Thymus (tissue), 14 donors: ENCODE measurements at places on chromosomes 11 and 22. TPM values are rescaled to one million over a fixed set of nuclear protein-coding genes. Genes with fewer than 3 reads are reported as not detected.

GRCh38 chr11:80379620-80380278 lies 938.9 kb upstream of the TENM4 start:
- no peaks in the 10 kb centered on the region for H3K36me3 ChIP-seq
- H3K27ac ChIP-seq, result no peak overlapping the region
- no peak for DNase-seq

GRCh38 chr11:119754656-119755355 lies 25.8 kb upstream of the NECTIN1 start:
- no peak overlapping the region for H3K27ac ChIP-seq
- no peak for DNase-seq
- no peaks in the 10 kb centered on the region for H3K4me1 ChIP-seq

DNA sequence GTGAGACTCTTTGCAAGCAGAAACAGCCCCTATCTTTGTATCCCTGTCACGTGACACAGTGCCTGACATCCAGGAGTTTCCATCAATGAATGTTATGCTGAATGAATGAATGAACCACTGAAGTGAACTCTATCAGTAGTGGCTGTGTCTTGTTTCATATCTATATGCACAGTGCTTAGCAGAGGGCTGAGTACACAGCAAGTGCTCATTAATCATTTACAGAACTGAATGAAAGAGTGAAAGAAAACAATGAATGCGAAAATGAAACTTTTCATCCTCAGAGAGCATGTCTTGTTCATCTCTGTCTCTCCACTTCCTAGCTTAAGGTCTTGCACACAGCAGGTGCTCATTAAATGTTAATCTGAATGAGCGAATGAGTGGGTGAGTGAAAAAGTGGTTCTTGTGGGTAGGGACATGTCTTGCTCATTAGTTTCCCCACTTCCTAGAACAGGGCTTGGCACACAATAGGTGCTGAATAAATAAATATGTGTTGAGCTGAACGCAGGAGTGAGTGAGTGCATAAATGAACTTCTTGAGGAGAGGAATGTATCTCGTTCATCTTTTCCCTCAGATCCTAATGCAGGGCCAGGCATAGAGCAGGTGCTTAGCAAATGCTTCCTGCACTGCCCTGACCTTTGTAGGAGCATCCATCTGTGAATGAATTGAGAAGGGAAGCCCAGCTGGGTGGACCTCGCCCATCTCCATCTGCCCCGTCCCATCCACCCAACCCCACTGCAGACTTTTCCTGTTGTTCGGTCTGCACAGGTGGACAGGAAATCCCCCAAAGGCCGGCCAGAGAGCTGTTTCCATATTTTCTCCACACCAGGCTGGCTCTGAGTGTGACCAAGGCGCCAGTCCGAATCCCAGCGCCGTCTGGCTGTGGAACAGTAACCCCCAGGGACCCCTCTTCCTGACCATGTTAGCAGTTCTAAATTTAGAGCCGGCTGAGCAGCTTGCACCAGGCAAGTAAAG lies 113.4 kb upstream of the CRYBB3 start:
- no peak overlapping the region for H3K27ac ChIP-seq
- DNase-seq, result no peak
- H3K4me3 ChIP-seq, result no peak overlapping the region
- peaks cover 11% of the 10 kb centered on the region for H3K4me1 ChIP-seq
- H3K27me3 ChIP-seq, result peaks cover 23% of the 10 kb centered on the region
- H3K36me3 ChIP-seq, result no peaks in the 10 kb centered on the region

- no peak overlapping the region for H3K4me3 ChIP-seq
- no peak overlapping the region for H3K27ac ChIP-seq
Measured at GRCh38 chr22:43795320-43795719, 16.8 kb downstream of the EFCAB6 start.

- H3K4me3 ChIP-seq, result no peak overlapping the region
- H3K27me3 ChIP-seq, result no peaks in the 10 kb centered on the region
- H3K27ac ChIP-seq, result no peak overlapping the region
Measured at GRCh38 chr11:108670451-108670850, 5.6 kb downstream of the DDX10 start.

GRCh38 chr11:31816468-31817053 lies 5.4 kb upstream of the PAX6 start:
- no peak for DNase-seq
- no peaks in the 10 kb centered on the region for H3K36me3 ChIP-seq
- no peak overlapping the region for H3K27ac ChIP-seq
- H3K27me3 ChIP-seq, result peaks cover 100% of the 10 kb centered on the region
- no peak overlapping the region for H3K4me3 ChIP-seq

DNA sequence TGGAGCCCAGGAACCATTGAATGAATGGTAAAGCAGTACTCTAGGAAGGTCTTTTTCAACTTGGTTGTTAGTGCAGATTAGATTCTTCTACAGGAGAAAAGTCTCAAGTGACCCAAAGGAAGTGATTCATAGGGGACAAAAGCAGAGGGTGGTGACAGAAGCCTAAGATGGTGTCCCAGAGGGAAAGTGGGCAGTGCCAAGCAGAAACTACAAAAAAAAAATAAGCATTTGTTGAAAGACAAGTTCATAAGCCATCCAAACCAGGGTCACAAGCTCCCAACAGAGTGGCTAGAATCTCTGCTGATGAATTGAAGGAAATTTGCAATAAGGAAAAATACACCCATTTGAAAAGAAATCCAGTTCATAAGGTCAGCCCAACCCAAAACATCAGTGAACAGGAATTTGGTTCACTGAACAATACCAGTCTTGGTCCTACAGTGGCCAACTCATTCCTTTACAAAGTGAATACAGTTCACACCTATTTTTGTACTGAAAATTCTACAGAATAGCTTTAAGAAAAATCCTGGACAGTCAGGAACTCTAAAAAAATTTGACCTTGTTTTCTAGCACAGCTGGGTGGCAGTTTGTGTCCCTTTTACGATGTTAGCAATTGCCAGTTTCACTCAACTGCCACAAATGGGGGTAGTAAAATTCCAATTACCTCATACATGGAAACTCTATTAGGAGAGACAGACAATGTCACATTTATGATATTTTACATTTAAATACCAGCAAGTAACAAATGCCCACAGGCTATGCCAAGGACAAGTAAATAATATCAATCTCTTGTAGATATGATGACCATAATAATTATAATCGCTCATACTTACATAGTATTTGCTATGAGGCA lies 21.6 kb upstream of the NUP160 start:
- H3K27me3 ChIP-seq, result no peaks in the 10 kb centered on the region
- H3K27ac ChIP-seq, result no peak overlapping the region
- no peak overlapping the region for H3K4me3 ChIP-seq
- H3K36me3 ChIP-seq, result no peaks in the 10 kb centered on the region

GRCh38 chr11:95296621-95297025 lies 65.6 kb upstream of the SESN3 start:
- no peaks in the 10 kb centered on the region for H3K27me3 ChIP-seq
- H3K4me1 ChIP-seq, result no peaks in the 10 kb centered on the region
- no peaks in the 10 kb centered on the region for H3K36me3 ChIP-seq
- no peak overlapping the region for H3K4me3 ChIP-seq
- H3K27ac ChIP-seq, result no peak overlapping the region

Gene CNTN5
- 0.14 TPM for total RNA-seq

Gene POU2F3
- 0.19 TPM for total RNA-seq

Gene RASSF10
- 2.8 TPM for total RNA-seq

Gene AQP11
- 0.14 TPM for total RNA-seq

Gene SERHL2
- 2.4 TPM for total RNA-seq
